ENCODE measurements at places on chromosomes 11 and 22.

GRCh38 chr11:26862801-26863200 lies 131.1 kb upstream of the FIBIN start:
- no peak for DNase-seq

DNA sequence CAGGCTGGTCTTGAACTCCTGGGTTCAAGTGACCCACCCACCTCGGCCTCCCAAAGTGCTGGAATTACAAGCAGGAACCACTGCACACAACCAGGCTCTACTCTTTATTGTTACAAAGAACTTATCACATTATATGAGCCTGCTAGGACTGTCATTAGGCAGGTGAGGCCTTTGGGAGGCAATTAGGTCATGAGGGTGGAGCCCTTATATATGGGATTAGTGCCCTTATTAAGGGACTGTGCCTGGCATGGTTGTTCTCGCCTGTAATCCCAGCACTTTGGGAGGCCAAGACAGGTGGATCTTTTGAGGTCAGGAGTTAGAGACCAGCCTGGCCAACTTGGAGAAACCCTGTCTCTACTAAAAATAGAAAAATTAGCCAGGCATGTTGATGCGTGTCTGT lies 10.5 kb upstream of the PSMC3 start:
- DNase-seq: no peak

DNA sequence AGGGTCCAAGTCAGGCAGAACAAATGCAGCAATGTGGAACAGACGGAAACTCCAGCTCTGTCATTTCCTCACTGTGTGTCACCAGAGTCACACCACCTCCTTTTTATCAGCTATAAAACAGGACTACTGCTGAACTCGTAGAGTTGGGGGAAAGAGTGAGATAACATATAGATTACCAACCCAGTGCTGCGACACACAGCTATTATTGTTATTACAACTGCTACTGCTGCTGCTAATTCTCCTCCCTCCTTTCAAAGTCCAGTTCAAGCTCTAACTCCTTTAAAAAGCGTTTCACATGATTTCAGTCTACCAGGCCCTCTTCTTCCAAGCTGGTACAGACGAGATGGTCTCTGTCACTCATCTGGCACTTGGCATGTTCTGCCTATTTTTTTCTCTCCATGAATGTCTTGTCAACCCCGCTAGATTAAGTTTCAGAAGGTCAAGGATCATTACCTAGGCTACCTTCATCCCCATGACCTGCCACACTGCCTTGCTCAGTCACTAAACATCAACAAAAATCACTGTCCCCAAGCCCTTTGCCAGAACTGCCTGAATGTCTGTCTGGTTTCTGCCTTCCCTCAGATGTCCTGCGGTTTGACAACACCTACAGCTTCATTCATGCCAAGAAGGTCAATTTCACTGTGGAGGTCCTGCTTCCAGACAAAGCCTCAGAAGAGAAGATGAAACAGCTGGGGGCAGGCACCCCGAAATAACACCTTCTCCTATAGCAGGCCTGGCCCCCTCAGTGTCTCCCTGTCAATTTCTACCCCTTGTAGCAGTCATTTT lies 3.7 kb upstream of the MTFP1 start:
- DNase-seq: no peak

GRCh38 chr22:48431536-48432315 lies 1395.9 kb downstream of the BRD1 start:
- no peak for DNase-seq

GRCh38 chr22:45096256-45096907 lies 67.3 kb upstream of the NUP50 start:
- DNase-seq: no peak

DNA sequence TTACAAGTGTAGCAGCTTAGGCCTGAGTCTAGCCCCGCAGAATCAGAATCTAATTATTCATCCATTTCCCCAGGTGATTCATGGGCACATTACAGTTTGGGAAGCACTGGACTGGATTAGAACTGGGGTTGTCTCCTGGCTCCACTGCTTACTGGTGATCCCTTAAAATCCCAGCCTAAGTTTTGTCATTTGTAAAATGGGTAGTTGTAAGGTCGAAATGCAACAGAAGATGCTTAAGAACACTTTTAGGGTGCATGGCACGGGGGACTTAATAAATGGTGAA lies 1.3 kb downstream of the STX3 start:
- DNase-seq: no peak

GRCh38 chr11:129960216-129961214 lies 42.1 kb downstream of the PRDM10 start:
- DNase-seq: peak; percentile 76

GRCh38 chr11:102643941-102644340 lies 18.8 kb upstream of the MMP20 start:
- DNase-seq: no peak

GRCh38 chr11:78630561-78631303 lies 56.1 kb upstream of the NARS2 start:
- DNase-seq: no peak

- peak; percentile 22 for DNase-seq
Observed at GRCh38 chr11:70307176-70307575, 36.7 kb downstream of the PPFIA1 start.

DNA sequence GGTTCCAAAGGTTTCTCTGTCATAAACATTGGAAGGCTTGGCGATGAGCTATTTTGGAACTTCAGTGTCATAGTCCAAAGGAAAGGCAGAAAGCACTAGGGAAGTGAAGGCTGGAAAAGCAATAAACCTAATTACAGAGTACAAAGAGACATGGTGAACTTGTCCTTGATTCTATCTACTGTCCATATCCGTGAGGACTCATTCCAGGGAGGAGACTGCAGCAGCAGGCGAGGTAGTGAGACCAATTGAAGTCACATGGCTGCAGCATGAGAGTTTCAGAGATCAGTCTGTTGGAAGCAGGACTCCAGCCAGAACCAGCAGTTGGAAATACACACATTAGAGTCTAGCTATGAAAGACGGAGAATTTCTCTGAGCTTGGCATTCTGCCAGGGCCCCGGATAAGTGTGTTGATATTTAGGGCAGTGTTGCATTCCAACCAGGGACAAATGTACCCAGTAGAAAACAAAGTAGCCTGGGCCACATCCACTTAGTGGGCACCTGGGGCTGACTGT lies 54.1 kb upstream of the ARHGAP42 start:
- no peak for DNase-seq

DNA sequence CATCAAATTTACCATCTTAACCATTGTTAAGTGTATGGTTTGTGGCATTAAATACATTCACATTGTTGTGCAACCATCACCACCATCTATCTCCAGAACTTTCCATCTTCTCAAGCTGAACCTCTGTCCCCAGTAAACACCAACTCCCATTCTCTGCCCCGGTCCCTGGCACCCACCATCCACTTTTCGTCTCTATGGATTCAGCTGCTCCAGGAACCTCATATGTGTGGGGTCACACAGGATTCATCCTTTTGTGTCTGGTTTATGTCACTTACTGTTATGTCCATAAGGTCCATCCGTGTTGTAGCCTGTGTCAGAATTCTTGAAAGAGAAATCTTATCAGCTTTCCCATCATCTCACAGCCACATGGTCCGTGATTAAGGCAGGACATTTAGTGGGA lies 16.3 kb downstream of the TSPAN32 start:
- DNase-seq: no peak

DNA sequence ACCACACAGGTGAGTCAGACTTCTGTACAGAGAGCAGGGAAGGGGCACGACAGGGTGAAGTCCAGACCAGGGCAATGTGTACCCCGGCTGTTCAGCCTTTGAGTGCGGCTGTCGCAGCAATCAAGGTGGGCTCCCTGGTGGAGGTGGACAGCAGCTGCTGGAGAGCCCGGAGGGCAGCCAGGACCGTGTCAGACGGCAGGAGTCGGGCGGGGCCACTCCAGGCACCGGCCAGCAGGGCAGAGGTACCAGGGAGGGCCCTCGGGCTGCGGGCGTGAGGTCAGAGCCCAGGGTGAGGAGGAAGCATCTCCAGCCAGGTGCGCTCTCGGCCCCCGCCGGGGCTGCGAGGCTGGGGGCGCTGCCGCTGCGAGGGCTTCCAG lies 802 bp upstream of the PIM3 start:
- DNase-seq: no peak

DNA sequence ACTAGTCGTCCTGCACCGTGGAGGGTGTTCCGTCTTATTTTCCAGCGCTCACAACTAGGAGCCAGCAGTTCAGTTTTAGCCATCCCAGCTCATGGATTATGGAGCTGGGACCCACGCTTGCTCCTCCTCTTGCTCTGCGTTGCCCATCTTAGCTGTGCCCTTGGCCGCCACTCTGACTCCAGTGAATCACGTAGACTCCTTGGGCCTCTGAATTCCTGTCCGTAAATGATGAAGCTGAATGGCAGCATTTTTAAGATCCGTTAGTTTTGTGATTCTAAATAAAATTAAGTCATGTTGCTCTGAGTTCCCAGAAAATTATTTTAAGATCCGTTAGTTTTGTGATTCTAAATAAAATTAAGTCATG lies 23.8 kb downstream of the BCR start:
- DNase-seq: no peak

DNA sequence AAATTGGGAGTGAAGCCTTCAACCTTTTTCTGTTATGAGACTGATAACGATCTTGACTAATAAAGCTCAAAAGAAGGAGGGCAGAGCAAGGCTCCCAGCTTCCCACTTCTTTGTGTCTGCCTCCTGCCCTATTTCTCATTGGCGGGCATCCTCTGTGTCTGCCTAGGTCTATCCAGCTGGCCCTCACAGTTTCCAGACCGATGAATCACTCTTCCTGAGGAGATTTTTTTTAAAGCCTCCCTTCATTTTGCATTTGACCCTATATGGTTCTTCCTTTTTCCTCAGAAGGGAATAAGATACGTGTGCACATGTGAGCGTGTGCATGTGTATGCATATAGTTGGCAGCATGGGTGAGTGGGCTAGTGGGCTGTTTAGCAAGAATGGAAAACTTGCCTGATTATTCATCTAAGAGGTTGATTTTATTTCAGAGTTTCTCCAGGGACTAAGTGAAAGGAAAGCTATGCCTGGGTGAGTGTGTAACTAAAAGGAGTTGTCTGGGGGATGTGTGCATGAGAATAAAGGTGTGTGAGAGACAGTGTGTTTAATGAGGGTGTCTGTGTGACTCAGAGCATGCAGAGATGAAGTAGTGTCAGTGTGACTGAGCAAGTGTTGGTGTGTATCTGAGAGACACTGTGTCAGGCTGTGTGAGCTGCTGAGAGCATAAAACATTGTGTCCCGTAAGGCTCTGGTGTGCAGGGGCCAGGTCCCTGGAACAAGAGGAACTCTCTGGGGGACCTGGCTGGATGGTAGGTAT lies 12.2 kb downstream of the PHLDB1 start:
- peak; percentile 84 for DNase-seq

DNA sequence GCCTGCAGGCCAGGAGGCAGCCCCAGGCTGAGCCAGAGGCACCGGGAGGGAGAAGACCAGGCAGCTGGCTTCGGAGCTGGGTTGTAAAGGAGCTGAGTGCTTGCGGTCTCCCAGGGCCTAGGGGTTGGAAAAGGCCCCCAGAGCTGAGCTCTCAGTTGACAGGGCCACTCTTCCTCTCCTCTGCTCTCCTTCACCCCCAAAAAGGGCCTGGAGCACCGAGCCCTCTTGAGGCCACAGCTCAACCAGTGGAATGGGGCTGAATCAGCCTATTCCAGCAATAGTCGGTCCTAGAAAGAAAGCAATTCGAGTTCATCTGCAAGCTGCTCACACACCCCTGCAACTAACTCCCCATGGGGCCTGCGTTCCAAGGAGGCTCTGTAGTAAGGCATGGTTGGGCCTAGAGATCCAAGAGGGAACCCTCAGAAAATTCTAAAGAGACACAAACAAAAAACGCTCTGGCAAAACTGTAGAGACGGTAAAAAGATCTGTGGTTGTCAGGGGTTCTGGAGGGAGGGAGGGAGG lies 205.0 kb downstream of the BUD13 start:
- no peak for DNase-seq

DNA sequence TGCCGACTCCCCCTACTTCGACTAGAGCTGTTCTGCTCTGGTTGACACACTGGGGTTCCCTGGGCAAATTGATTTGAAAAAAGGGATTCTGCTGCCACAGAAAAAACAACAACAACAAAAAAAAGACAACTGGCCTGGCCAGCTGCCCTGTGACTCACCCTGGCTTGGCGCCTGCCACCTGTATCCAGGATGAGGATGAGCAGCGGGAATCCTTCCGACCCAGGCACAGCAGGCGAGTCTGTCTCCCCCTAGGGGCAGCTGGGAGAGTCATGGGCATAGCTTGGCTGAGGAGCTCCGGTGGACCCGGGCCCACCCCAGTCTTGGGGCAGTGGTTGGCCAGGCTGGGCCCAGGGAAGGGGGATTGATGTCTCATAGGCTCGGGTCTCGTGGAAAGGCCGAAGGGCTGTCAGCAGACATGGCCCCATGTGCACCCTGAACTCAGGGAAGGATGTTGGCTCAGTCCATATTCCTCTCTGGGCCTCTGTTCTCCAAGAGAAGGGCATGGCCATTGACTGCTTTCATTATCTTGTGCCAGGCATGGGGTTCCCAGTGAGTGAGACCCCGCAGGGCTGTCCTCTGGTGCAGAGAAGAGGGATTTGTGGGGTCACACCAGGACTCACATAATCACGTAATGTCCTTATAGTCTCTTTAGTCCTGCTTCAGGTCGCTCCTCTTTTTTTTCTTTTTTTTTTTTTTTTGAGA lies 10.4 kb upstream of the SUN2 start:
- peak; percentile 46 for DNase-seq

DNA sequence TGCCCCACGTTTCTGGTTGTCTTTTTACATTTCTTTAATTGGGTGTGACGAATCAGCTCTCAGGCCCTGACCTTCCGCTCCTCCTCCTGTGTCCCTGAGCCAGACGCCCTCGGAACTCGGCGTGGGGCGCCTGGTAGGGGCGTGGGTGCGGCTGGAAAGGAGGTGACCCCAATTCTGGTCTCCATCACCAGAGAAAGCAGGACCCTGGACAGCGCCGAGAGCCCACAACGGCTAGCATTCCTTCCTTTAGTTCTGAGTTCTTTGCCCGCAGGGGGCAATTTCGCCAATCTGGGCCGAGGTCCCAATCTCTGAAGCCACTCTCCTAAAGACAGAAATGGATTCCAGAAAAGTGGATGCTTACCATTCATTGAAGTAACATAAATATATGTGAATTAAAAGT lies 11.7 kb upstream of the RBMXL2 start:
- DNase-seq: no peak

- no peak for DNase-seq
Observed at GRCh38 chr22:45103756-45104155, 60.0 kb upstream of the NUP50 start.

Measured in SW 1271 (cell line).